RPMI8226 (cell line): ENCODE measurements at places on chromosomes 7 and 10.

- no peak for DNase-seq
Observed at GRCh38 chr10:75487087-75487754, 55.8 kb downstream of the LRMDA start.

DNA sequence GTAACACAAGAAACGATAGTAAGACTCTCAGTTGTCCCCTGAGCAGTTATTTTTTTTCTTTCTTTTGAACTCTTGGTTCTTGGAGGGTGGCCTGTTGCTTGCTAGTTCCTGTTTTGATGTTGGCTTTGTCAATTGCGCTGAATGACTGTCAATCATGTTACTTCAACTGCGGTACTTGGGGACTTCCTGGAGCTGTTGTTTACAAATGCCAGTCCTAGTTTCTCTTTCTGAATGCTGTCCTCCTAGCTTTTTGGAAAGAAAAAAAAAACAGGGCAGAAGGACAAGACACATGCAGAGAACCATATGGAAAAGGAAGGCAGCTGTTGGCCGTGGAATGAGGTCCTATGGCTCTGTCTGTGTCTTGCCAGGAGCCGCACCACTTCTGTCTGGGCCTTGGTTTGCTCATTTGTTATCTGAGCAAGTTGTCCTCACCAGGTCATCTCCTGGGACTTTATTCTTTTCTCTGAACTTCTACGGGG lies 7.0 kb upstream of the PDCD4 start:
- peak; percentile 73 for DNase-seq

- no peak for DNase-seq
Observed at GRCh38 chr10:45548068-45548467, 124.5 kb downstream of the ZFAND4 start.

DNA sequence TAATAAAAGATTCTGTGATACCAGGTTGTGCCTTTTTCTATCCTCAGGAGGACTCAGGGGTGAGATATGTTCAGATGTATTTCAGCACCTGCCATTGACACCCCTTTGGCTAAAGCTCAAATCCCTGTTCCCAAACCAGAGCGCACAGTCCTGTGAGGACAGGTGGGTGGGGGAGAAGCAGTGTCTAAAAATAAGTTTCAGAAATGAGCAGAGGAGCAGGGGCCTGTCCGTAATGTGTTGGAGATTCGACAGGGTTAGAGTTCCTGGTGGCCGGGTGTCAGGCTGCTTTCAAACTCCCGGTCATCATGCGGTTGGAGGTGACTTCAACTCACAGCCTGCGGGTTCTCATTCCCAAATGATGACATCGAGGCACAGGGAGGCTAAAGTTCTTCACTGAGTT lies 211.5 kb downstream of the KLF6 start:
- DNase-seq = no peak

GRCh38 chr10:129187331-129187730 lies 279.7 kb upstream of the MGMT start:
- DNase-seq = no peak

GRCh38 chr10:99979066-99979685 lies 30.6 kb downstream of the DNMBP start:
- no peak for DNase-seq

DNA sequence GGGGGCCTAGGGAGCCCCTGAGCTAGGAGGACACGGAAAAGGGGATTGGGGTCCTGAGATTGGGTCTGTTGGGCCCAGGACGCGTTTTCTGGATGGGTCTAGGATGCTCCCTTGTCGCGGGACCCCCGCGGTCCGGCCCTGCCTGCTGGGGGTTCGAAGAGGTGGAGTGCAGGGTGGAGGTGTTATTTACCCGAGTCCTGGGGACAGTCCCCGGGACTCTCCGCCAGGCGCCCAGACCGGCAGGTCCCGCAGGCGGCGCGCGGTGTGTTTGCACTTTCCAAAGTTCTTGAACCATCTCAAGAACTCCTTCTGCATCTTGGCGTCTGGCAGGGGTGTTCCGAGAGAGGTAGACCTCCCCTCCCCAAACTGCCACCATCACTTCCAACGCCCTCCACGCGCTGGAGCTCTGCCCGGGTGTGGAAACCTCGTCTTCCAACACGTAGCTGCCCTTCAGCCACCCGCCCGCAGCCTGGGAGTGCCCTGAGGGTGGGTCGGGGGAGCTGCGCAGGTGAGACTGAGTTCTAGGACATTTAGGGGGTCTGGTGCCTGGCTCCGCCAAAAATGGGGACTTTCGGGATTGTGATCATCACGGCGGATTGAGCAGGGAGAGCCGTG lies 569 bp downstream of the CAV1 start:
- DNase-seq = peak; percentile 68

GRCh38 chr7:140966561-140967233 lies 42.0 kb upstream of the BRAF start:
- DNase-seq = no peak
